ENCODE measurements at places on chromosomes 16 and 17. TPM values are rescaled to one million over a fixed set of nuclear protein-coding genes. Genes with fewer than 3 reads are reported as not detected.

The C17orf78 gene
- total RNA-seq, result not detected

The CACNG5 gene
- not detected for total RNA-seq

The SIRT7 gene
- total RNA-seq, result 37.8 TPM

The MT4 gene
- not detected for total RNA-seq

The NTN3 gene
- not detected for total RNA-seq

The HOXB2 gene
- 6.7 TPM for total RNA-seq

The CTRB2 gene
- 8.9 TPM for total RNA-seq

The CCL11 gene
- total RNA-seq, result not detected

The SEPTIN1 gene
- total RNA-seq, result 124 TPM

The TPSD1 gene
- total RNA-seq, result not detected

The SOX15 gene
- total RNA-seq, result 0.28 TPM

The RPH3AL gene
- total RNA-seq, result 0.51 TPM

The MYH13 gene
- 0.03 TPM for total RNA-seq

The MPV17L gene
- 0.05 TPM for total RNA-seq

The GPR142 gene
- not detected for total RNA-seq

The KRTAP3-3 gene
- not detected for total RNA-seq

The DHRS7C gene
- total RNA-seq, result not detected

The C1QTNF8 gene
- not detected for total RNA-seq

The CLEC19A gene
- total RNA-seq, result not detected

The CSH2 gene
- total RNA-seq, result not detected

The RNF227 gene
- total RNA-seq, result 1.6 TPM

The TMEM204 gene
- not detected for total RNA-seq

The TBC1D3E gene
- not detected for total RNA-seq

The EPN3 gene
- not detected for total RNA-seq

The C16orf54 gene
- 10.9 TPM for total RNA-seq

The CIBAR2 gene
- total RNA-seq, result not detected

The CPHXL2 gene
- not detected for total RNA-seq

The SSTR5 gene
- not detected for total RNA-seq

The HOXB8 gene
- total RNA-seq, result 0.21 TPM

All from GM12878 (cell line).